EL (cell line): ENCODE measurements at places on chromosomes 2 and 18.

- DNase-seq: peak; percentile 48
Observed at GRCh38 chr2:88874063-88874657, 182.7 kb downstream of the RPIA start.

GRCh38 chr2:160615706-160616105, 122.1 kb upstream of the RBMS1 start:
- DNase-seq: no peak

DNA sequence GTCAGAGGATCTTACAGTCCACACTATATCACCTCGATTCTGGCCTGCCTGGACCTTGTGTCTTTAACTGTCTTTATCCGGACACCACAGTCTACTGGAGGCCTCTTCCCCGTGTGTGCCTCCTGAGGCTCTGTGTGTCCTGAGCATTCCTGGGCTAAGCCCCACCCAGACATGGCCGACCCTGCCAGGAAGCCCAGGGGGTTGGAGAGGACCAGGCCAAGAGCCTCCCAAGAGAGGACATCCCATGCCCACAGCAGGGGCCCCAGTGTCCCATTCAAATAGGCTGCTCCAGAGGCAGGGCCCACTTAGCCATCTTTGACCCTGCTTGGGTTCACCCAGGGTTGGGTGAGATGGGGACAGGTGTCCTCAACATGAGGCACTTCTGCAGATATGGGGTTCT, 84.7 kb upstream of the OTOS start:
- no peak for DNase-seq

GRCh38 chr2:171492664-171493063, 29.6 kb upstream of the CYBRD1 start:
- DNase-seq: no peak

DNA sequence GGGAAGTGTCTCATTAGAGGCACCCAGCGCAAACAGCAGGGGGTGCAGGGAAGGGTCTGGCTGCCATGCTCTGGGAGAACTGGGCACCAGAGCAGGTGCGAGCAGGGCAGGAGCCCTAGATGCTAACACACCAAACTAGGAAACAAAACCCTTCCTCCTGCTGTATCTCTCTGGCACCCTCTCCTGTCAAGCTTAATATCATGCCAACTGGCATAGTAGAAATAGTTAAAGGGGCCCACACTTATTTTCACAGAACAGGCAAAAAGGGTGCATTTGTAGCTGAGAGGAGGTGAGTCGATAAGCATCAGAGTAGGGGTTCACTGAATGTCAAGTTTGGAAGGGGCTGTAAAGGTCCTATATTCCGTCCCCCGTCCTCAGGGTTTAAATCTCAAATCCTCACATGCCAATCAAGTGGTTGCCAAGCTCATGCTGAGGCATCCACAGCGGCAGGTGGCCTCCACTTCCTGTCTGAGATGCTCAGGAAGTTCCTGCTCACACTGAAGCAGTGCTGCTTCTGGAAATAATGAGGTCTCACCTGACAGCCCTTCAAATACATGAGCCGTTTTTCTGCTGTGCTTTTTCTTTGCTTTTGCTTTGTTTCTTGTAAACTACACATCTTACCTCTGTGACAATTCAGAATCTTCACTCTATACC, 14.9 kb upstream of the ACKR3 start:
- no peak for DNase-seq

DNA sequence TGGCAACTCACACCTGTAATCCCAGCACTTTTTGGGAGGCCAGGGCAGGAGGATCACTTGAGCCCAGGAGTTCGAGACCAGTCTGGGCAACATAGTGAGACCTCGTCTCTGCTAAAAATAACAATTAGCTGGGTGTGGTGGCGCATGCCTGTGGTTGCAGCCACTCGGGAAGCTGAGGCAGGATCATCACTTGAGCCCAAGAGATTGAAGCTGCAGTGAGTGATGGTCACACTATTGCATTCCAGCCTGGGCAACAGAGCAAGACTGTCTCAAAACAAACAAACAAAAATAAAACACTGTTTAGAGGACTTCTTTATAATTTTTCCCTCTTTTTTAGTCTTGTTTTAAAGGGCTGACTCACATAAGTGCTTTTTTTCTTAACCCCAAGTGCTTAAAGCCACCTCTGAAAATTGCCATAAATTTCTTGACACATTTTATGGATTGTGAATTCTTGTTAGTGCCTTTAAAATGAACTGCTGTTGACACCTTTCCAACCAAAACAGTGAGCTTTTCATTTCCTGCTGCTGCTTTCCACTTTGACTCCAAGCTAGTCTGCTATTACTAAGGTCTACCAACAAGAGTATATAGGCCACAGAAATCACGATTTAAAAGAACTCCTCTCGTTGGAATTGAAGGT, 41.7 kb downstream of the CYP20A1 start:
- DNase-seq: peak; percentile 57
